ENCODE measurements at places on chromosomes 1 and 21. TPM values are rescaled to one million over a fixed set of nuclear protein-coding genes. Genes with fewer than 3 reads are reported as not detected.

- no peaks in the 10 kb centered on the region for H3K4me1 ChIP-seq
- H3K4me3 ChIP-seq: no peak overlapping the region
- no peak overlapping the region for H3K27ac ChIP-seq
- H3K36me3 ChIP-seq: peaks cover 11% of the 10 kb centered on the region
- DNase-seq: no peak
Measured at GRCh38 chr1:33327587-33328325, 6.9 kb upstream of the A3GALT2 start.

DNA sequence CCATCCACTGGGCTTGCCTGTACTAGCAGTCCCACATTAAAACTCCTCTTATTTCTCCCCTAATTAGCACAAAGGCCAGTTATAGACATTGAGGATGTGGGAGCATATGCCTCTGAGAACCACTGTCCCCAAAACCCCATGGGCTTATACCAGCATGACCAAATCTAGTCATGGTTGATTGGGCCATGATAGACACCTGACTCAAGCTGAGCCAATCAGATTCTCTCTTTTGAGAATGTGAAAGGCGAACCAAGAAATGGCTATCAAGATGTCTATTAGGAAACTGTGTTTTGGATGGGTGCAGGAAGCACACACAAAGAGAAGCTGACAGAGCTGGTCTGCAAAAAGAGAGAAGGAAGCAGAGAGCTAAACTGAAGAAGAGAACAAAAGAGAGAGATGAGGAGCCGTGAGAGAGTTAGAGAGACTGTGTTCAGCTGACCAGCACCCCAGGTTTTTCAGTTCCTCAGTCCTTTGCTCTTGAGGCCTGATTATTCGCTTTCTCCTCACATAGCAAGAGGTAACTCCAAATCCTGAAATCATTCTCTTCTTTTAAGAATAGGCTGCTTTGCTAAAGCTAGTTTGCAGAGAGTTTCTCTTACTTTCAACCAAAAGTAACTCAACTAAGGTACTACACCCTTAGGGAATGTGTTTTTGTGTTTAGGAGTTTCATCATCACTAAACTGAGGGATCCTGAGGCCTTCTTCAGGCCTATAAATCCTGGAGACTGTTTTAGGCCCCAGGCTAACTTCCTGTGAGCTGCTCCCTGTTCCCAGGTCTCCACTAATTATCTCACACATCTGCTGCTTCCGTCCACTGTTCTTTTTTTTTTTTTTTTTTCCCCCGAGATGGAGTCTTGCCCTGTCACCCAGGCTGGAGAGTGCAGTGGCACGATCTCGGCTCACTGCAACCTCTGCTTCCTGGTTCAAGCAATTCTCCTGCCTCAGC is 7.9 kb upstream of the TIPRL start:
- no peak overlapping the region for H3K4me3 ChIP-seq
- no peaks in the 10 kb centered on the region for H3K4me1 ChIP-seq
- H3K27me3 ChIP-seq: peaks cover 39% of the 10 kb centered on the region
- H3K27ac ChIP-seq: no peak overlapping the region
- peaks cover 3% of the 10 kb centered on the region for H3K36me3 ChIP-seq
- no peak for DNase-seq

Gene TLCD4
- total RNA-seq: 0.25 TPM

Gene CCDC18
- total RNA-seq: 11.5 TPM

- H3K4me3 ChIP-seq: no peak overlapping the region
- no peak overlapping the region for H3K27ac ChIP-seq
- H3K27me3 ChIP-seq: peaks cover 48% of the 10 kb centered on the region
- peaks cover 6% of the 10 kb centered on the region for H3K4me1 ChIP-seq
- H3K36me3 ChIP-seq: peaks cover 2% of the 10 kb centered on the region
Measured at GRCh38 chr1:17348593-17349234, 23.3 kb upstream of the PADI6 start.

Gene DCST1
- total RNA-seq: 0.23 TPM

All from T-helper 17 cell (primary cell).